NCI-H2227 treated with DMSO at 0.1 percent for 48 hours (cell line): ENCODE measurements at places on chromosomes 3 and 15.

DNA sequence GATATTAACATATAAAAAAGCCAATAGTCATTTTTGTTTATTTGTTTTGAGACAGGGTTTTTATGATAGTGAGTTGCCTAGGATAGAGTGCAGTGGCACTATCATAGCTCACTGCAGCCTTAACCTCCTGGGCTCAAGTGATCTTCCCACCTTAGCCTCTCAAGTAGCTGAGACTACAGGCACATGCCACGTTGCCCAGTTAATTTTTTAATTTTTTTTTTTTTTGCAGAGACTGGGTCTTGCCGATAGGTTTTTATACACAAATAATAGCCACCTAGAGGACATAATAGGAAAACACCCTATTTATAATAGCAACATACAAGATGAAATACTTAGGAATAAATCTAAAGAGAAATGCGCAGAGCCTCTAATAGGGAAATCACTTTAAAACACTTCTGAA lies 13.3 kb downstream of the EIF3J start:
- DNase-seq: no peak

- DNase-seq: no peak
These were observed 121.3 kb upstream of the TBL1XR1 start for GRCh38 chr3:177318559-177318958.

GRCh38 chr3:45524565-45524964 lies 70.0 kb upstream of the LIMD1 start:
- DNase-seq: no peak

GRCh38 chr3:56790016-56790821 lies 11.5 kb downstream of the ARHGEF3 start:
- DNase-seq: no peak

- no peak for DNase-seq
These were observed 17.9 kb upstream of the EHD4 start for GRCh38 chr15:41990243-41990605.

DNA sequence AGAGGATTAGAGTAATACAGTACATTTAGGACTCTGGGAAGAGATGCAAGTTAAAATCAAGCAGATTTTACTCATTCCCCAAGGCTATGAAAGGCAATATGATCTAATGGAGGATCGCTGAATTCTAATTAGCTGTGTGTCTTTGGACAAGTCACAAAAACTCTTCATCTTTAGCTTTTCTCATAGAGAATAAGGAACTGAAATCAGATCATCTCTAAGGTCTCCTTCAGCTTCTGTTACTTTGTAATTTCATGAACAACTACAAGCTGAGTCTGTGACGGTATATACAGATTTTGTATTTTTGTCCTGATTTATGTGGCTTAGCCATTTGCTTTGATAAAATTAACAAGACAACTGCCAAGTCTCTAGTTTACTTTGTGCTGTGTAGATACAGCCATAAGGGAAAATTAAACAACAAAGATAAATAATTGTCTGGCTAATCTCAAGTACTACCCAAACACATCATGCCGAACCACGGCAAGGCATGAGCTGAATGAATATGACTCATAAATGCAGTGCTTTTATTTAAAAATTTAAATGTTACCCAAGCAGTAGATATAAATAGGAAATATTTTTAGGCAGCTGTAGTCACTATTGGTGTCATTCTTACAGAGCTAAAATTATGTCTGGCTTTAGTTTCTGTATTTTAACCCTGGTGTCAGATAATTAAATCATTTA lies 81.5 kb downstream of the GAP43 start:
- no peak for DNase-seq

DNA sequence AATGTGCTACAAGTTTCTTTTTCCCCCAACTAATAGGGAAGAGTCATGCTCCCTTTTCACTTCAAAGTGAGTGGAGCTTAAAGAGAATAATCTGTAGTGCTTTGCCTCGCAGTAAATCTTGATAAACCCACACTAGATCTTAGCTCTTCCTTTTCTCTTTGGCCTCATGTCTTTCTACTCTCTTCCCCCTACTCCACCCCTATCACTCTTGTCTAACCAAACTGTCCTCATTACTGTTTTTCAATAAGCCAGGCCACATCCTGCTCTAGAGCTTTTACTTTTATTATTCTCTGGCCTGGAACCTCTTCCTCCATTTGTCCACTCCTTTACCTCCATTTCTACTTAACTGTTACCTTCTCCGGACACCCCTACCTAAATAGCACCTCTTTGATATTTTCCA lies 291.0 kb upstream of the SATB1 start:
- DNase-seq: no peak

GRCh38 chr15:25849157-25849921 lies 13.8 kb downstream of the ATP10A start:
- no peak for DNase-seq

GRCh38 chr15:73687351-73687750 lies 3.2 kb downstream of the CD276 start:
- DNase-seq: no peak

DNA sequence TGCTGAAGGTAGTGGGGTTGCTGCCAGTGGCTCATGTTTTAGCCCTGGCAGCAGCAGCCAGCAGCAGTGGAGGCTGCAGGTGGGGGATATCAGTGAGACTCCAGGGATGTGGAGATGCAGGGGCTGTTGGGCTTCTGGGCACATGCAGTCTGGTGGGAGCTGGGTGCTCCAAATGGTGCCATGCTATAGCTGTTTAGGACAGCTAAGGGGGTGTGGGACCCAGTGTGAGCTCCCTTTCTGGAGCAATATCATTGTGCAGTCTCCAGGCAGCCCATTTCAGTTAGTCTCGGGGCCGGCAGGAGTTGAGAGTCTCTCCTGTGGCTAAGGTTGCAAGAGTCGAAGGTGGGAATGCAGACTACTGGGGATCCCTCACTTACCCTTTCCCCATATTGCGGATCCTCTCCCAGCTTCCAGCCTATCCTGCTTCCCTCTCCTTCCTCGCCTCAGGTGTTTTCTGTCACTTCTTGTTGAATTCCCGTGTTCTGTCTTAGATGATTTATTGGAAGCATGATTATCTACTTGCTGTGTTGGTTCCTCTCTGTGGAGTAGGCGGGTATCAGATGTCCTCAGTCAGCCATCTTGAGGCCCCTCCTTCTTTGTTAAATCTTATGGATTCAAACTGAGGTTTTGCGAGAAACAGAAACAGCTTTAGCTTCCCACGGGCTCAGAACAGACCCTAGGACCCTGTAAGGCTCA lies 112.0 kb downstream of the FAM43A start:
- DNase-seq: no peak

DNA sequence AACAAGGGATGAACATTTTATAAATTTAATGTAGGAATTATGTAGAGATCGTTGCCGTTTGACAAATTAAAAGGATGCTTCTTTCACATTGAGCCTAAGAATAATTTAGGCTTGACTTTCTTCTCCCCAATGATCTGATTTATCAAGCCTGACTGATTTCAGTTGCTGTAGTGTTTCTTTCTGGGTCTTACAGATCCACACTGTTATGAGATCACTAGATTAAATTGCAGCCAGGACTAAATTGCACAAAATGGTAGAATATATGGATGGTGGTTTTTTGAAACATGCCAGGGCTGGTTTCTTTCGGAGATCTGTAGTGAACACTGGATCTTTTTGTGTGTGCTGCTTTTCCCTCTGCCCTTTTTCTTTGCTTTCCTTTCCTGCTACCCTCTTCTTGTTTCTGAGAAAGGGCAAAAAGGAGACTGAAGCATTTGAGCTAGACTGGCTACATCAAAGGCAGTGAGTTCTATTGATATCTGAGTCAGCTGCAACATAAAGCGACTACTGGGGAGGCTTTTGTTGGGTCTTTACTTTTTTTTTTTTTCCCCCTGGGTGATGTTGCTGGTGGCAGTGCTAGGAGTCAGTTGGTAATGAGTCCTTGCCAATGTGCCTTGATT lies 83.0 kb downstream of the AKAP13 start:
- no peak for DNase-seq

DNA sequence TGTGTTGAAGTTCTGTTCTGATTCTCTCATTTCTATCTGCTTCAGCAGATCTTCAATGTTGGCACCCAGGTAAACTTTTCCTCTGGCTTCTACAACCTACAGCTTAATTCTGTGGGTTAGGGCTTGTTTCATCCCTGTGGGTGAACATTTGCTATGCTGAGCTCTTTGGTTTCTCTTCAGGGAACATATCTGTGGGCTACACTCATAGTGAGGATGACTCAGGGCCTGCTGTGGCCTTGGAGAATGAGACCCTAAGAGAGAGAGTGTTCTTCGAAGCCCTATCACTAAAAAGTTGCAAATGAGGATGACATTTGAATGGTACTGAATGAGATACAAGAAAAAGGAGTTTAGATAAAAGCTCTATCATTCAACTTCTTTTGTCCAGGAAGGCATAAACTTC lies 346.2 kb upstream of the CBLB start:
- no peak for DNase-seq

GRCh38 chr15:100057281-100057680 lies 284.5 kb downstream of the ADAMTS17 start:
- DNase-seq: no peak

- no peak for DNase-seq
These were observed 525 bp downstream of the MYH15 start for GRCh38 chr3:108509871-108510270.

DNA sequence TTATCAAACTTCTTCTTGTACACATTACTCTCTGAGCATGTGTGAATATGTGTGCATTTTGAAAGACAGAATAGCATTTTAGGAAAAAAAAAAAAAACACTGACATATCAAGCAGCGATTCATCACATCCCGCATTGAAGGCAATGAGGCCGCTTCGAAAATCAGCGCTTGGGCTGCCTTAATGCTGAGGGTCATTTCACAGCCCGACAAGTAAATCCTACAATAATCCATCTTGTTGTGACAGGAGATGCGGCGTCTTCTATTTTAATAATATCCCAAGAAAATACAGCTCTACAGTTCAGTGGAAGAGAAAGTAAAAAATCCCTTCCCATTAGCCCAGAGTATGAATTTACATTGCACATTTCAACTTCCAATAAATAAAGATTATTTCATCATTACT lies 389.2 kb upstream of the GRM7 start:
- no peak for DNase-seq

DNA sequence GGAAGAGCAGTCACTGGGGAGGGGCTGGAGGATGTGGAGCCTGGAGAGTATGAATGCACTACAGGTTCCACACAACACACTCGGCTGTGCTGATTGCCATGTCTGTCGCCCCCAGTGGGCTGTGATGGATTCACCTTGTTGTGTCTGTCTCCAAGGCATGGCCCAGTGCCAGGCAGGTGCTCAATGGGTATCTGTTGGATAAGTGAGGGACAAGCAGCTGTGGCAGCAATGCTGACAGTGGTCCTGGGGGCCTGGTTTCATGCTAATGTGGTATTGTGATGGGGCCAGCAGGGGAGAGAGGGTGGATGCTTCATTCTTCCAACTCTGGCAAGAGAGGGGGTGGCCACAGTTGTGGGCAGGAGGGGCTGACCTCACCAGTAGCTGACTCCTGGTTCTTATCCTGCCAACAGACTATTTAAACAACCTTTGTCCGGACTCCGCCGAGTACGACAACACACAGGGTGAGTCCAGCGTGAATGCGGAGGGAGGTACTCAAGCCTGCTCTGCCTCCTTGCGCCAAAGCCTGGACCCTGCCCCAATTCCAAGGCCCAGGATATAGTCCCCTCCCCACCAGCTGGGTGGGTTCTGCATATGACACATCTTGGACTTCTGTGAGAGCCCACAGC lies 47.3 kb upstream of the NR2C2 start:
- no peak for DNase-seq

DNA sequence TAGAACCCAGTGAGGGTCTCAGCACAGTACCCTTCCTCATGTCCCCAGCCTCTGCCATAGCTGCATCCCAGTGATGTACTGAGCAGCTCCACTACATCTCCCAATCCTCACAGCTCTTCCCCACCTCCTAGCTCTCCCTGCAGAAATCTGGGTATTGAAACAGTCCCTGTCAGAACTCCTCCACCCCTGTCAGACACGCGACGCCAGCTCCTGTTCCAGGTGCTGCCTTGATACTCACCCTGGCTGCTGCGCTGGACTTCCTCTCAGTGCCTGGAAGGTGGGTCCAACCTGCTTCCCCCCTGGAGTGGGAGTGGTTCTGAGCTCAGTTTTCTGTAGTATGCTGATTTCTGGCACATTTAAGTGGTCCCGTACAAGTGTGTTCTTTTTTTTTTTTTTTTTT lies 160.9 kb upstream of the SLCO3A1 start:
- no peak for DNase-seq

DNA sequence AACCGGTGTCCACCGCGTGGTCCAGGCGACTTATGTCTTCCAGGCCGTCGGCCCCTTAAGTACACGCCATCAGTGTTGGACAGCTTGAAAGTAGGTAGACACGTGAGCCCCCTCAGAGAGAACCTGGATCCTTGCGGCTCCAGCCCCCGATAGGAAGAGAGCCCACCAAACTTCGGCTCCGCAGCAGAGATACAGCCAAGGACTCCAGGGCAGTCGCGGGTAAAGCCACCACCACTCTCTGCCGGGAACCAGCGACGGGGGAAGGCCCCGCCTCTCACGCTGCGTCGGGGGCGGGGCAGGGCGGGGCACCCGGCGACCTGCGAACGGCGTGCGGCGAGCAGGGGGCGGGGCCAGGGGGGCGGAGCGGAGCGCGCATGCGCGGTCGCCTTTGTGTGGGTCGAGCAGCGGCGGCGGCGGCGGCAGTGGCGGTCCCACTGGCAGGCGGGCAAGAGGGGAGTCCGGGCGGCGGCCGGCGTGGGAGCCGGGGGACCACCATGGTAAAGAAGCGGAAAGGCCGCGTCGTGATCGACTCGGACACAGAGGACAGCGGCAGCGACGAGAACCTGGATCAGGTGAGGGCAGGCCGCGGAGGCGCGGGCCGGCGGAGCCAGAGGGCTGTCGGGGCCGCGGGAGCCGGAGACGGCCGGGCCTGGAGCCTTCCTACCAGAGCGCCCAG lies at the start of gene RTF1:
TSS of gene RTF1 (plus strand) at position 354 of the 676 bp plus-strand sequence. CDS start at position 375, 21 bp downstream.
- DNase-seq: peak; percentile 86

GRCh38 chr3:149662240-149662887 lies 4.5 kb upstream of the WWTR1 start:
- DNase-seq: no peak

DNA sequence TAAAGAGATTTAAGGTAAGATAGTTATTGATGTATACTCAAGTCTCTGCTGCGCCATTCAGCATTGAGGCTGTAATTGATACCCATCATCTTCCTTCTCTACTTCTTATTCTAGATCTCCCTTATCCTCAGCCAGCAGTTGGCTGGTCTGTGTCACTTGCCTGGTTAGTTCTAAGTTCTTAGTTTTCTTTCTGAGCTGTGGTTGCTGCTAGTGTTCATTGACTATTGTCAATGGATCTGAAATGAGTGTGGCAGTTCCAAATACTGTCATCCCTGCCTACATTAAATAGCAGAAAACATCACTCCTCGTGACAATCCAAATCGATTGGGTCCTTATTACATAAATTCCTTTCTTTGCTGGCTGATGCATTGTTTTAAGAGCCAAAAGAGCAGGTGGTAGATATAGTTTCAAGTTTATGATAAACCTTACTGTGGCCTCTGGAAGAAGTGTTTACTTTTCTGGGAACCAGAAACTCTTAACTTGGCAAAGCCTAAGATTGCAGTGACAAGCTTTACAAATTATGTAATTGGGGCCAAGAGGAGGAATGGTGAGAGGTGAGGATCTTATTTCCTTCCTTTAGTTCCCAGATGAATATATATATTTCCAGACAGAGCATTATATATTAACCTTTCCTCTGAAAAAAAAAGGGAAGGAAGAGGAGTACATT lies 168.0 kb downstream of the GMNC start:
- DNase-seq: no peak

- DNase-seq: no peak
These were observed 106.8 kb downstream of the HHLA2 start for GRCh38 chr3:108403198-108403597.
